ENCODE measurements at places on chromosomes 2 and 18.

- no peak for DNase-seq
These were observed 542.4 kb upstream of the NRP2 start for GRCh38 chr2:205139822-205140463.

DNA sequence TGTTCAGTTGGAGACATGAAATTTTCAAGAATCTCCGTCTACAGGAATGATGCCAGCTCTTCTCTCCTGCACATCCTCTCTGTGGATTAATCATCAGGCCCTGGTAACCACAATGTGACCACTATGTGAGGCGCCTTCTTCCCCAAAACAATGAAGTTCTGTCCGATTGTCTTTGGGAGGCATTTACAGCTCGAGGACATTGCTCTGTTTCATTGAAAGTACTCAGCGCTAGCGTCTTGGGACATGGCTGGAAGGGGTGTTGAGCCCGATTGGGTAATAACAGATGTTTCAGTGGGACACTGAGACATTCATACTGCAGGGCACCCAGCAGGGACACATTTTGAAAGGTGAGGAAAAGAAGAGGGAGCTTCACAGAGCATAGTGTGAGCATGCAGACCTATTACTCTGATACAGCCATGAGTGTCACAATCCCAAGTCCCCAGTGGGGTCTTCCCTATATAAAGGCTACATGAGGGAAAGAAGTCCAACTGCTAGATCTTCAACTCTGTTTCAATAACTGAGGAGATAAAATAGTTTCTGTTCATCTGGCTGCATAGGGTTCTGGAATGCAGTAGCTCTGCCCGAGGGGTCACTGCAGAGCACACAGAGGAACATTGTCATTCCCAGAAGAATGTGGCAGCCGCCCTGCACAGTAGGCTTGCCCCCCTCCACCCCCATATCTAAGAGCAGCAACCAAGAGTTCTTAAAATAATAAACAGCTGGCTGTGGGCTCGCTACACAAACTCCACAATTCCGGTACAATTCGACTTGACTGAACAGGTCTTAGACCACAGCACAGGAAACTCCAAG lies 237.3 kb downstream of the OSR1 start:
- no peak for DNase-seq

GRCh38 chr2:62923242-62923641 lies 127.4 kb upstream of the OTX1 start:
- DNase-seq, result no peak

DNA sequence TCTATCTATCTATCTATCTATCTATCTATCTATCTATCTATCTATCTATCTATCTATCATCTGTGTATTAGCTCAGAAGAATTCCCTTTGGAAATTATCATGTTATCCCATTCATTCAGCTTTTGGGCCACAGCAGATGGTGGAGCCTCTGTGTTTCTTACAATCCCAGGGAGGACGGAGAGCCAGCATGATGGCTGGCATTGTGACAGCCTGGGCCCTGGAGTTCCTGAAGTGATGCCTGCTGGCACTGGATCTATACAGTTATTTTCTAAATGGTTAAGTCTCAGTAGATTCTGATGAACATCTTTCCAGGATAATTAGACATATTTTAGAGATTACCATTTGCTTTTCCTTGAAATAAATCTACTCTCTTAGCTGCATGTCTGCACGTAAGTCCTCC lies 385.4 kb upstream of the NXPH2 start:
- DNase-seq, result no peak

DNA sequence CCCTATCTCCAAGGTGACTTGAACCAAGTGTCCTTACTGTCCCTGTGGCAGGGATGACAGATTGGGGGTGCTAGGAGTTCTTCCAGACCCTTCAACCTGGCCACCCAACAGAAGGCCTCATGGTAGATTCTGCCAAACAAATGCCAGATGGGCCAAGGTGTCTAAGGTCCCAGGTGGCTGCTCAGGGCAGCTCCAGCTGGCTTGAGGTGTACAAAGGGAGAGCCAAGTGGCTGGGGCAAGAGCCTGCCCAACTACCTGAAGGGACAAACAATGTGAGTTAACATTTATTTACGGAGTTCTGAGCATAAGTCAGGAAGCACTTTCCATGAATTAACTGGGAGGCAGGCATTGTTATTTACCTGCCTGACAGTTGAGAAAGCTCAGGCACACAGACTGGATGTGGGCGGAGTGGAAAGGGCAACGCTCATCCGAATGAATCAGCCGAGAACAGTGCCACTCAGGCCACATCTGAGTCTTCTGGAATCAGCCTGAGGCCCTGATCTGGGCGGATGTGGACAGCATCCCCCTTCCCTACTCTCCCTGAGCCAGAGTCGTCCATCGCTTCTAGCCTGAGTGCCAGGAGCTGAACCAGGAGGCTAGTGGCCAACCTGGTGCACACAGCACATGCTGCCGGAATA lies 4.4 kb upstream of the KCNIP3 start:
- no peak for DNase-seq

DNA sequence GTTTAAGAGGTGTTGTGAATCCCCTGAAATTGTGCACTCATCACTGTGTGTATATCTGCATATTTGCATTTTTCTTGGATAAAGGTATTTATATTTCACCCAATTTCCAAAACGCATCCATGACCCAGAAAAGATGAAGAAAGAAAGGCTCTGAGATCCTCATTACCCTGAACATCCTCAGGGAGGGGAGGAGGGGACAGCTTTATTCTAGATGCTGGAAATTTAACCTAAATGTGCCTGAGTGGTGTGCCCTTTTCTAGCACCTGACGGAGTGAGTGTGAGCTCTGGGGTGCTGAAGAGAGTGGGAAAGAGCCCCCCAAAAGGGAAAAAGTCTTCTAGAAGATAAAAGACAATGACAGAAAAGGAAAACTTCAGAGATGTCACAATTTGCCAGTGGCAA lies 20.8 kb downstream of the CNTNAP5 start:
- DNase-seq, result no peak

GRCh38 chr2:120793682-120794403 lies 58.2 kb downstream of the GLI2 start:
- no peak for DNase-seq

GRCh38 chr2:11856095-11856494 lies 109.7 kb downstream of the LPIN1 start:
- DNase-seq, result no peak

- no peak for DNase-seq
These were observed 15.9 kb downstream of the RNF152 start for GRCh38 chr18:61876899-61877298.

DNA sequence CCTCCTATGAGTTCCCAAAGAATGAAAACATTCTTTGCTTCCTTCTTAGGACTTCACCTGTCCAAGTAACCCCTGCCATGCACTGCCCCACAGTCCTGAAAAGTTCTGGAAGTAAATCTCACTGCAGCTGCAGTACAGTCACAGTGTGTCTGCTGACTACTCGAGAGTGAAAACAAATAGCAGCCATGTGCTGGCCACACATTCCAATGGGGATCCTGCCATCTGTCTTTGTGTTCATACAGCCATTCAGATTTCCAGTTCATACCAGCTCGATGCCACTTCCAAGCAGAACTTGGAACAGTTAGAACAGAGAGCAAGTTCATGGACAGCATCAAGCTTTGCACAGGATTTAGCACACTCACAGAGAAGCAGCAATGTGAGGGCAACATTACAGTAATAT lies 629.9 kb upstream of the ACVR2A start:
- no peak for DNase-seq

DNA sequence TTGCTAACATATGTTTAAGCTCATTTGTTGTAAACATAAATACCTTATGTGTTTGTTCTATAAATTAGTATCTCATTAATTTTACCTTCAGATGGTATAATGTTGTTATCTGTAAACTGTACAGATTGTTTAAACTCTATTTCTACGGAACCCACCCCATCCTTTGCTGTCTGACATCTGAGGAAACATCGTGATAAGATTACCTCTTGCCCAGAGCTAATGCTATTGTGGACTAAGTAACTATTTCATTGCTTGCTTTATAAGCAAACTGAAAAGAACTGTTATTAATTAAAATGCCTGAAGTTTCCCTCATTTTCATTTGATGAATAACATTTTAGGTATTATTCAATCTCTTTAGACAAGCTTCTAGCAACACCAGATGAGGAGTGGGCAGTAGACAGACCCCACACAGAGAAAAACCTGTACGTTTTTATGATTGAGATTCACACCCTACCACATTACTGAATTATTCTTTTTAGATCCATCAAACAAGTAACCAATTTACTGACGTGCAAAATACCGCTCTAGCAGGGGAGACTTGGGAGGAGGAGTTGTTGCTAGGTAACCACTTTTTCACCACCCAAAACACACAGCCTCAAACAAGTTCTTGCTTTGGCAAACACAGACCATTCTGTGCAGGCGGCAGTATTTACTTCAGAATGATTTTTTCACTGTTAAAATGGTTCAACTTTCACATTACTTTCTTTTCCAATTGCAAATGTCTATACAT lies 1.9 kb upstream of the SYT4 start:
- no peak for DNase-seq

GRCh38 chr18:49016648-49017539 lies 66.1 kb upstream of the SMAD7 start:
- no peak for DNase-seq

DNA sequence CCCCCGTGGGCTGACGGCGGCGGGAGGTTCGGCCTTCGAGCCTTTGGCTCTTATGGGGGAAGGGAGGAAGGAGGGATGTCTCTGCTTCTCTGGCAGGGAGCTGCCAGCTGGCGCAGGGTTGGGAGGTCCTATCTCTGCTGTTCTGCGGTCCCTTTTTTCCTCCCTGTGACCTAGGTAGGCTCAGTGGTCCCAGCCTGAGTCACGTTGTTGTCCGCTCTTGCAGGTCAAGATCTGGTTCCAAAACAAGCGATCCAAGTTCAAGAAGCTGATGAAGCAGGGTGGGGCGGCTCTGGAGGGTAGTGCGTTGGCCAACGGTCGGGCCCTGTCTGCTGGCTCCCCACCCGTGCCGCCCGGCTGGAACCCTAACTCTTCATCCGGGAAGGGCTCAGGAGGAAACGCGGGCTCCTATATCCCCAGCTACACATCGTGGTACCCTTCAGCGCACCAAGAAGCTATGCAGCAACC lies 2.5 kb downstream of the DLX1 start:
- no peak for DNase-seq

DNA sequence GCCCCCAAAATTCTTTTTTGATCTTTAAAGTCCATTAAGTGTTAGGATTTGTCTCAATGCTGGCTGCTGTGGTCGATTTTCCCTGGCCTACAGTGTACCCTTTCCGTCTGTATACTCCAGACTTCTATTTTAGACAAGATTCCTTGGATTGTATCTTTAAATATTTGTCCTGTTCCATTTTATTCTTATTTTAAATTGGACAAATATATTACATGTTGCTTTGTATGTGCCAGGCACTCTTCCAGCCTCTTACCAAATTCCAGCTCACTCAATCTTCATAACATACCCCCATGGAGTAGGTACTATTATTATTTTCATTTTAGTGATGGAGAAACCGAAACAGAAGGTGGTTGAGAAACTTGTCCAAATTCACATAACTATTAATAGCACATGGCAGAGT lies 58.1 kb downstream of the VWA3B start:
- DNase-seq, result no peak

DNA sequence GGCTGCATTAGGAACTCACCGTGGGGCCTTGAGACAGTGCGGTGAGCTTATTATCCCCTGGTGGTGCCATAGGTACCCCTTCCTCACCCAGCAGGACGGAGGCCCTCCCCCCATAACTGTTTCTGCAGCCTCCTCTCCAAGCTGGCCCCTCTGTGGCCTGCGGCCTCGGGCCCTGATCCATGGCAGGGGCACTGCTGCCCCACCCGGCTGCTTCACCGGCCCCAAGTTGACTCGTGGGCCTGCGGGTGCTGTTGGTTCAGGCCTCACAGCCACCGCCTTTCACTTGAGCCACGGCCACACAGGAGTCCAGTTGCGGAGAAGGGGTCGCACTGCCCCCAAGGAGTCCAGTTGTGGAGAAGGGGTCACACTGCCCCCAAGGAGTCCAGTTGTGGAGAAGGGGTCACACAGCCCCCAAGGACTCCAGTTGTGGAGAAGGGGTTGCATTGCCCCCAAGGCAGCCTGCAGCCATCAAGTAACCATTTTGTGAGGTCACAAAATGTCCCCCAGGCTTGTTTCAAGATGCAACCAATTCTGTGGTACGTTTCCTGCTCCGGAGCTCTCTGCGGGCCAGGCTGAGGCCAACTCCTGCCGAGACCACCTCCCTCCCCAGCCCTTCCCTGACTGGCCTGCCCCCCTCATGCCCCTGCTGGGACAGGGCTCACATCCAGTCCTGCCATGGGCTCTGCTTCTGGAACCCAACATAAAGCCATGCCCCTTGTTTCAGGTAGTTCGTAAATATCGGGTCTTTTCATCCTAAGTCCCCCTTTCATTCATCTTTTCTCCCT lies 4.6 kb downstream of the LRRFIP1 start:
- no peak for DNase-seq

- no peak for DNase-seq
These were observed at the start of gene ARHGAP28 for GRCh38 chr18:6729247-6730091. Gene ARHGAP28 (plus strand): TSS chr18:6729716. CDS start chr18:6729822, 106 bp downstream.

GRCh38 chr2:19898592-19899329 lies 3.0 kb downstream of the TTC32 start:
- DNase-seq, result peak; percentile 32

Data from hematopoietic multipotent progenitor cell treated with erythropoietin and hydrocortisone succinate and interleukin-3 and kit ligand, for 17 days (in vitro differentiated cells).